ENCODE measurements at places on chromosomes 5 and 9. TPM values are rescaled to one million over a fixed set of nuclear protein-coding genes. Genes with fewer than 3 reads are reported as not detected.

DNA sequence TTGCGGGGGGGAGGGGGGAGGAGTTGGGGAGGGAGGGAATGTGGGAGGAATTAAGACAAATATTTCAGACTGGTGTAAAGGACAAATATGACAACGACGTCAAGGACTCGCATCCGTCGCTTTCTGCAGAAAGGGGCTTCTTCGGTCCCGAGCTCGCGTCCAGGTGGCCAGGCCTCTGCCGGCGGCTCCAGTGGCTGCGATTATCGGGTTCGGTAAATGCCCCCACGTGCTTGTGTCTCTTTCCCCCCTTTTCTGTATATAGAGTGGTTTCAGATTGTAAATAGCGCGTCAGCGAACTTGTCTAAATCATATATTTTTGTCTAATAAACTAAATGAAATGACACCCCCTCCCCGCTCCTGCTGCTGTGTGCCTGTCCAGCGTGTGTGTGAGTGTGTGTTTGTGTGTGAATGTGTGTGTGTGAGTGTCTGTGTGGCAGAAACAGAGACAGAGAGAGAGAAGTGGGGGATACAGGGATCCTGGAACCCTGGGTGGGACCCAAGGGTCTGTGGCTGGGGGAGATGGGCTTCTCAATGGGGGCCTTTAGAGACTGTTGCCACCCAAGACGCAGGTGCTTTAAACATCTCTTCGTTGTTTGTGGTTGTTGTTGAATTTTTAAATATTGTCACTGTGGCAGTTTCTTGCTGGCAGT lies 5.6 kb downstream of the IRX1 start:
- peaks cover 22% of the 10 kb centered on the region for H3K27me3 ChIP-seq
- no peak for DNase-seq
- no peaks in the 10 kb centered on the region for H3K4me1 ChIP-seq
- H3K27ac ChIP-seq = no peak overlapping the region
- H3K36me3 ChIP-seq = no peaks in the 10 kb centered on the region

- no peak overlapping the region for H3K4me3 ChIP-seq
- no peaks in the 10 kb centered on the region for H3K36me3 ChIP-seq
- no peaks in the 10 kb centered on the region for H3K27me3 ChIP-seq
- peak overlapping the region; percentile 52 for H3K27ac ChIP-seq
- peak; percentile 99 for DNase-seq
Observed at GRCh38 chr9:4225291-4226028, 74.4 kb downstream of the GLIS3 start.

- H3K27ac ChIP-seq = no peak overlapping the region
- H3K4me1 ChIP-seq = no peaks in the 10 kb centered on the region
- DNase-seq = no peak
- no peaks in the 10 kb centered on the region for H3K27me3 ChIP-seq
Observed at GRCh38 chr9:72984991-72985390, 32.1 kb upstream of the ALDH1A1 start.

GRCh38 chr9:18978188-18978587 lies 54.8 kb downstream of the SAXO1 start:
- H3K36me3 ChIP-seq = no peaks in the 10 kb centered on the region
- no peak overlapping the region for H3K27ac ChIP-seq
- no peak overlapping the region for H3K4me3 ChIP-seq
- H3K4me1 ChIP-seq = no peaks in the 10 kb centered on the region
- H3K27me3 ChIP-seq = peaks cover 7% of the 10 kb centered on the region

DNA sequence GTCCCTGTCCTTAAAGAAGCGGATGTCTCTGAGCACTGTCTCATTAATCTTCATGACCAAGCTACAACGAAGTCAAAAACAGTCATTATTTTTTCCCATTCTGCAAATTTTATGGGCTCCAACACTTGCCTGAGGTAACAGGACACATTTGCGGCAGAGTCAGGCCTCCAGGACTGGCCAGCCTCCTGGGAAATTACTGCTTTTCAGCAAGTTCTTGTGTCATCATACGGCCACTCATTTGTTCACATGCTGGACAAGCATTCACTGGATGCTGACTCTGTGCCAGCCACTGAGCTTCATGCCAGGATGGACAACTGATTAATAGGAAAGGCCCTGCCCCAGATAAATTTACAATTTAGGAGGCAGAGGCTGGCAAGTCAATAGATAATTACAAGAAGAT lies 305.7 kb downstream of the ACTL7B start:
- peak; percentile 54 for DNase-seq
- no peak overlapping the region for H3K27ac ChIP-seq
- no peaks in the 10 kb centered on the region for H3K27me3 ChIP-seq

GRCh38 chr9:120711841-120712538 lies 2.3 kb downstream of the MEGF9 start:
- peaks cover 26% of the 10 kb centered on the region for H3K4me1 ChIP-seq
- H3K4me3 ChIP-seq = peak overlapping the region; percentile 75
- H3K27me3 ChIP-seq = no peaks in the 10 kb centered on the region

- H3K36me3 ChIP-seq = no peaks in the 10 kb centered on the region
- H3K4me3 ChIP-seq = no peak overlapping the region
- no peaks in the 10 kb centered on the region for H3K27me3 ChIP-seq
- no peak overlapping the region for H3K27ac ChIP-seq
- H3K4me1 ChIP-seq = no peaks in the 10 kb centered on the region
Observed at GRCh38 chr5:78735834-78736463, 87.4 kb upstream of the LHFPL2 start.

GRCh38 chr9:84129529-84129928 lies 148.9 kb downstream of the RMI1 start:
- H3K27me3 ChIP-seq = no peaks in the 10 kb centered on the region
- no peak overlapping the region for H3K27ac ChIP-seq
- no peaks in the 10 kb centered on the region for H3K4me1 ChIP-seq

GRCh38 chr5:96528826-96529474 lies 95.9 kb upstream of the PCSK1 start:
- no peaks in the 10 kb centered on the region for H3K4me1 ChIP-seq
- no peak overlapping the region for H3K27ac ChIP-seq
- H3K4me3 ChIP-seq = no peak overlapping the region
- no peaks in the 10 kb centered on the region for H3K36me3 ChIP-seq
- DNase-seq = no peak
- no peaks in the 10 kb centered on the region for H3K27me3 ChIP-seq

DNA sequence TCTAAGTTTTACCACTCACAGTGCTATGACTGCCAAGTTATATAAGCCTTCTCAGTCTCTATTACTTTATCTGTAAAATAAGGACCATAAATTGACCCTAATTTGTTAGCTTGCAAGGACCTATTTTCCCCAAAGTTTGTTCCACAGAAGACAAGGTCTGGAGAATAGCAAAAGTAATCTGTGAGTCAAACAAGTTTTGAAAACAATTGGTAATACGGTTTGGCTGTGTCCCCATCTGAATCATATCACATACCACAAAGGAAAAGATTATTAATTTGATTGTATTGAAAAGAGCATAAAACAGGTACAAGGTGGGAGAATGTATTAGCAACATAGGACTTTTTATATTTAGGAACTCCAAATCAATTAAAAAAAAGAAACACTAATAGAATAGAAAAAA lies 124.0 kb upstream of the TARS1 start:
- H3K27ac ChIP-seq = no peak overlapping the region
- peak; percentile 39 for DNase-seq
- H3K4me1 ChIP-seq = peaks cover 13% of the 10 kb centered on the region
- no peaks in the 10 kb centered on the region for H3K36me3 ChIP-seq
- H3K4me3 ChIP-seq = no peak overlapping the region

DNA sequence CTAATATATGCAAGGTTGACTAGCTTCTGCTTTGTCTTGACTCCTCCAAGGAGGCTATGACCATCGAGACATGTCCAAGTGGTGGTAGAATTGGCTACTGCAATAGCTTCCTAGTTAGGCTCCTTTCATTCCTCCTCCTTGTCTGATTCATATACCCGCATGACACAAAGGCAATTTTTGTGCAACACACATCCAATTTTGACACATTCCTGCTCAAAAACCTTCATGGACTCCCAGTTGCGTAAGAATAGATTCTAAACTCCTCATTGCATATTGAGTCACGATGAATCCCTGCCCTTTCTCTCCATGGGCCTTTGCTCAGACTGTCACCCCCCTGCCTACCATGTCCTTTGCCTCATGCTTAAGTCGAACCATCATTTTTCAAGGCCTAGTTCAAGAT lies 344.5 kb downstream of the ACTL7B start:
- H3K27ac ChIP-seq = no peak overlapping the region
- no peak overlapping the region for H3K4me3 ChIP-seq
- peaks cover 2% of the 10 kb centered on the region for H3K4me1 ChIP-seq

GRCh38 chr5:172502969-172503368 lies 48.6 kb upstream of the SH3PXD2B start:
- H3K27me3 ChIP-seq = no peaks in the 10 kb centered on the region
- no peaks in the 10 kb centered on the region for H3K36me3 ChIP-seq
- H3K27ac ChIP-seq = no peak overlapping the region
- DNase-seq = no peak
- H3K4me3 ChIP-seq = no peak overlapping the region

- DNase-seq = no peak
- H3K4me1 ChIP-seq = no peaks in the 10 kb centered on the region
- no peaks in the 10 kb centered on the region for H3K36me3 ChIP-seq
- H3K27me3 ChIP-seq = no peaks in the 10 kb centered on the region
Observed at GRCh38 chr5:42720251-42720650, 36.4 kb upstream of the CCDC152 start.

GRCh38 chr5:11396917-11397316 lies 507.3 kb downstream of the CTNND2 start:
- H3K27ac ChIP-seq = no peak overlapping the region
- DNase-seq = no peak
- no peaks in the 10 kb centered on the region for H3K36me3 ChIP-seq

- DNase-seq = peak; percentile 20
- no peaks in the 10 kb centered on the region for H3K36me3 ChIP-seq
- no peak overlapping the region for H3K4me3 ChIP-seq
- no peaks in the 10 kb centered on the region for H3K4me1 ChIP-seq
- no peak overlapping the region for H3K27ac ChIP-seq
Observed at GRCh38 chr9:81417941-81418340, 271.4 kb downstream of the TLE1 start.

GRCh38 chr9:69981686-69982445 lies 61.8 kb upstream of the MAMDC2 start:
- peak; percentile 80 for DNase-seq
- peaks cover 14% of the 10 kb centered on the region for H3K4me1 ChIP-seq
- H3K36me3 ChIP-seq = no peaks in the 10 kb centered on the region
- H3K4me3 ChIP-seq = no peak overlapping the region

- DNase-seq = no peak
- H3K27ac ChIP-seq = no peak overlapping the region
- no peaks in the 10 kb centered on the region for H3K36me3 ChIP-seq
- H3K4me3 ChIP-seq = no peak overlapping the region
- no peaks in the 10 kb centered on the region for H3K4me1 ChIP-seq
- H3K27me3 ChIP-seq = no peaks in the 10 kb centered on the region
Observed at GRCh38 chr5:125377141-125377540, 630.7 kb upstream of the ZNF608 start.

- H3K4me1 ChIP-seq = no peaks in the 10 kb centered on the region
- peak; percentile 11 for DNase-seq
- no peaks in the 10 kb centered on the region for H3K36me3 ChIP-seq
- H3K27ac ChIP-seq = no peak overlapping the region
- no peak overlapping the region for H3K4me3 ChIP-seq
- H3K27me3 ChIP-seq = peaks cover 7% of the 10 kb centered on the region
Observed at GRCh38 chr5:61673007-61673735, 341.1 kb downstream of the ZSWIM6 start.

DNA sequence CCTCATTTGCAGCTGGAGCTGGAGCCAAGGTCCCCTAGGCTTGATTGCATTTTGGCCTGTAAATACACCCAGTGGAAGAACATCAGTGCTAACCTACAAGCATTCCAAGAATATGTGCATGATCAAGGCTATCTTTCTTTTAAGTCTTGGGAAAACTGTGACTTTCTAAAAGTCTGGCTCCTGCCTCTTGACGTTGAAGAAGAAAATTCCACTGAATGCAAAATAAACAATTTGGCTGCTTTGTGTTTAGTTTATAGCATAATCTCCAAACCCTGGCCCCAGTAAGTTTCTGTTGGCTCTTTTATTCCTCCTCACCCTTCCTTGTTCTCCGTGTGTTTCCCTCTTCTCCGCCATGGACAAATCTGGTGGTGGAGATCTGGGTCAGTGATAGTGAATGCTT lies 109.3 kb upstream of the TLE1 start:
- no peak overlapping the region for H3K4me3 ChIP-seq
- H3K4me1 ChIP-seq = peaks cover 2% of the 10 kb centered on the region
- no peaks in the 10 kb centered on the region for H3K27me3 ChIP-seq
- no peaks in the 10 kb centered on the region for H3K36me3 ChIP-seq
- DNase-seq = peak; percentile 37

DNA sequence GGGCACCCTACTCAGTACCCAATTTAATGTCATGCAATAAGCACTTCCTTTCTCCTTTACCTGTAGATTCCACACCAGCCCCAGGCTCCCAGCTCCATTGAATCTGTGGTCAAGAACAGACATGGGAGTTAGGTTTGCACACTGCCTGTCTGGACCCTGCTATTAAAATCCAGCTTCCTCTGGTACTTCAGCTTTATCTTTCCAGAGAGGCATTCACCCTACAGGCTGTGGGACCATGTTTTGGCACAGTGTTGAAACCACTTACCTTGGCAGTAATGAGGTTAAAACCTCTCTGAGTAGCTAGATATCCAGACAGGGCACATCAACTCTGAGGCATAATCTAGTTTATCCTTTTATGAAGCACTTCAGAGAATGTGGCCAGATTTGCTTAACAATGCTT lies 191.5 kb upstream of the PCSK5 start:
- no peak overlapping the region for H3K27ac ChIP-seq
- no peaks in the 10 kb centered on the region for H3K27me3 ChIP-seq
- no peaks in the 10 kb centered on the region for H3K4me1 ChIP-seq

DNA sequence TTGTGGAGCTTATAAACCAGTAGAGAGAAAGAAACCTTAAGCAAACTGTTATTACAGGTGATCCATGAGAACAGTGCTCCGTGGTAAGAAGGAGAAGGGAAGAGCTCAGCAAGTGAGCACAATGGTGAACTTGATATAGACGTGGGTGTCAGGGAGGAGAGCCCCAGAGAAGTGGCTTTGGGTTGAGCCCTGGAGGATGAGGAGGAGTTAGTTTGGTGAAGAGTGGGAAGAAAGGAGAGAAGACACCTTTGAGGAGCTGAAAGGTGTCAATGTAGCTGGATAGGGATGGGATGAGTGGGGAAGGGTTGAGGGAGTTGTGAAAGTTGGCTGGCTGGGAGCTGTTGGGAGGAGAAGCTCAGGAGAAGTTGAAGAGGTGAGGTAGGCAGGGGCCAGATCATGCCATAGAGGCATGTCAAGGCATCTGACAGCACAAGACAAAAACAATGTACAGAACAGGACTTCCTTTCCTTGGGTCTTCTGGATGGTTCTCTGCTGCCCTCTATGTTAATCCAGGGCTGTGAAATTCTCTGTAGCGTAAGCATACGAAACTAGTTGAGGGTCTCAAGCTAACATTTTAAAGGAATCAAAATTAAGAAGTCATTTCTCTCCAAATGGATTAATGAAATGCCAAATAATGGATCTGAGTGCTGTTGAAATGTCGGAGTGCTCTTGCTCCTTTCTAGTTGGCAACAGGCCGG lies 501.9 kb downstream of the KDM4C start:
- no peak overlapping the region for H3K27ac ChIP-seq
- DNase-seq = no peak
- no peak overlapping the region for H3K4me3 ChIP-seq
- H3K4me1 ChIP-seq = no peaks in the 10 kb centered on the region
- H3K36me3 ChIP-seq = no peaks in the 10 kb centered on the region

- H3K4me1 ChIP-seq = peaks cover 33% of the 10 kb centered on the region
- H3K4me3 ChIP-seq = peak overlapping the region; percentile 44
- peak; percentile 91 for DNase-seq
Observed at GRCh38 chr9:120936011-120936763, 9.6 kb upstream of the TRAF1 start.

Gene ORM2
- total RNA-seq = not detected

Gene MYOT
- not detected for total RNA-seq

Gene SLC6A3
- total RNA-seq = not detected

Gene CCDC183
- total RNA-seq = 1.0 TPM

Gene LMX1B
- total RNA-seq = not detected

Gene HTR4
- total RNA-seq = not detected

Gene IL9
- total RNA-seq = not detected

Gene TMEM252
- total RNA-seq = not detected
